Activated CD8-positive, alpha-beta memory T cell treated with anti-CD3 and anti-CD28 coated beads, Interleukin-2, amount 50 U/mL, for 4 hours (primary cell): ENCODE measurements at places on chromosomes 12 and 14.

- DNase-seq, result no peak
Measured at GRCh38 chr12:28988325-28988704, 160.8 kb upstream of the FAR2 start.

- no peak for DNase-seq
Measured at GRCh38 chr12:70831543-70831942, 89.0 kb downstream of the PTPRR start.

- no peak for DNase-seq
Measured at GRCh38 chr12:18797604-18798003, 59.7 kb downstream of the CAPZA3 start.

DNA sequence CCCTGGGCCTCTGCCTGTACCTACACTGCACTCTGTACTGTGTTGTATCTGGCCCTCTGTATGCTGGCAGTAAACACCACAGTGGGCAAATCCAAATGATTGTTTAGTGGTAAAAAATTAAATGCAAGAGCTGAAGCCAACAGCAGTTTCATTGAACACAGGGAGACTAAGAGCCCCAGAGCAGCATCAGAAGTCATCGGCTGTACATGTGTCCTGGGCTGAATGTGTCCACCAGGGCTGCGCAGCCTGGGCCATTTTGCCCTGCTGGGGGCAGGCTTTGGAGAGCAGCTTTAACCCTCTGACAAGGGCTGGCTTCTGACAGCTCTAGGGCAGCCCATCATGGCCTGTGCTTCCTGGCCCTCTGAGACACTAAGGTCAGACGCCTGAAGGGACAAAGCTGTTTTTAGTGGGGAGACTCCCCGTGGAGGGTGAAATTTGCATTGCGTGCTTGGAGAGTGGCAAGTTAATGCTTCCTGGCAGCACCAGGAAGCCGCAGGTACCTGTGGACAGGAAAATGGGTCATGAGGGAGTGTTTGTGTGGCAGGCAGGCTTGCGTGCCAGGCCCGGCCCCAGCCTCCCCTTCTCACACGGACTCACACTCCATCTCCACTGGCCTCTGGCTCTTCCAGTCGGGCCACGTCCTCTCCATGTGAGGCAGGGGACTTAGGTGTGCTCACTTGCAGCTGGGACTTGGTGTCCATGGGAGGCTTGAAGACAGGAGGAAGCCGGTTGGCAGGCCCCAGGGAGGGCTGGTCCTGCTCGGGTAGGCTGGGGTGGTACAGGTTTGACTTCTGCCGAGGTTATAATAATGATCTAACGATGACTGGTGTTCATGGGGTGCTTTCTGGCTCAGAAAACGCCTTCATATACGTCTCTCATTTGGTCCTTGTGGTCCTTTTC, 150.1 kb downstream of the TSPAN9 start:
- DNase-seq, result no peak

GRCh38 chr14:61315313-61315712, 6.1 kb upstream of the PRKCH start:
- DNase-seq, result no peak

DNA sequence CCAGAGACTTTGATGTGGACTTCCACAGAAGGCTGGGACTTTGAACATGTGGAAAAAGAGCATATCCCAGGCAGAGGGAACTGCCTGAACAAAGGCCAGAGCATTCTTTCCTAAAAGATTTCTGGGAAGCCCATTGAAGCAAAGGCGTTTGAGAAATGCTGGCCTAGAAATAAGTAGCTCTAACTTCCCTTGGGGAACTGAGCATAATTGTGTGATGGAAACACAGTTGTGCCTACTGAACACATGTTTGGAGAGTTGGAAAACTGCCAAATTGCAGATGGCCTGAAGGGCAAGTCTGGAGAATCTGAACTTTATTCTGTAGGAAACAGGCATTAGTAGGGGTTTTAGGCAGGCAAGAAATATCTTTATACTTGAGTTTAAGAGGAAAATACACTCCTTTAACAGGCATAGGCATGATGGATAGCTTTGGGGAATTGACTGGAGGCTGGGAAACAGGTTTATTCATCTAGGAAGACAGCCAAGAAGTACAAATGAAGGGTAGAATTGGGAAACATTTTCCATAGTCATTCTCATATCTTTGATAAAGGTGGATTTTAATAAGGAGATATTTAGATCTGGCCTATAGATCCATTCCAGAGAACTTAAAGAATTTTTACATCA, 134.1 kb downstream of the TPH2 start:
- DNase-seq, result no peak

DNA sequence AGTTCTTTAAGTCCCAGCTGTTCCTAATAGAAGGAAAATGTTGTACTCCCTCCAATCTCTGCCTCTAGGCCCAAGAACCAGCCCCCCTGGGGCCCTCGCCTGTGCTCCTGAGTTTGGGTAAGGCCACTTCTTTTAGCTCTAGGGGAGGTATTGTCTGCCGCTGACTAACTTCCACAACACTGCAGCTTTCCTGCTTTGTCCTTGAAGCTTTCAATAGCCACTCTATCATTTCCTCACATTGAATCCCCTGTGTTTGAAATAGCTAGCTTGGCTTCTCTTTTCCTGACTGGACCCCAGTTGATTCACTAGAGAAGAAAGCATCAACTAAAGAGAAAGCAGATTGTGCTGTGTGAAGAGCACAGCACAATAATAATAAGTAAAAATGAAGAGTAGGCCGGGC, 28.8 kb downstream of the KRT80 start:
- no peak for DNase-seq

DNA sequence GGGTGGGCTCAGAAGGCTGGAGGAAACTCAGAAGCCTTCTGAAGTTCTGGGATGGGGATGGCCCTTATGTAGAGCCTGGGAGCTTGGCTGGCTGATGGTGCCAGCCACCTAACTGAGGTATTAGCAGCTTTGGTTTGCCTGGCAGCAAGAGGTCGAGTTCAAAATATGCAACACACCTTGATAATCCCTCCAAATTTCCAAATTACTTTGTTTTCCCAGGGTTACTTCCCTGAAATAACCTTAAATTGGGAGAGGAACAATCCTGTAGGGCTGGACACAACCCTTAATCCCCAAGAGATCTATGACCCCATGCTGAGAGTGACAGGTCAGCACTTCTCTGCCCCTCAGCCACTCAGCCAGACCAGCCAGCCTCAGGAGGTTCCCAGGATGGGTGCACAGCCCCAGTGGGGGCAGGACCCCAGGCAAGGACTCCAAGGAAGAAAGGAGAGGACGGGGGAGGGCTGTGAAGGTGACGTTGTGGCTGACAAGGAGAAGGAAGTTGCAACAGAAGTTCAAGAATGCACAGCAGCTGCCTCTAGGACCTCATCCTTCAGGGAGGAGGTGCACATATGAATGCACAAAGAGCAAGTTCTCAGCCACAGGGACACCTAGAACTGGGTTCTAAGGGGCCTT, 18.6 kb upstream of the KRT77 start:
- DNase-seq, result no peak

GRCh38 chr12:87967871-87968270, 61.3 kb downstream of the C12orf50 start:
- no peak for DNase-seq

- no peak for DNase-seq
Measured at GRCh38 chr14:51609955-51610283, 41.8 kb upstream of the FRMD6 start.

DNA sequence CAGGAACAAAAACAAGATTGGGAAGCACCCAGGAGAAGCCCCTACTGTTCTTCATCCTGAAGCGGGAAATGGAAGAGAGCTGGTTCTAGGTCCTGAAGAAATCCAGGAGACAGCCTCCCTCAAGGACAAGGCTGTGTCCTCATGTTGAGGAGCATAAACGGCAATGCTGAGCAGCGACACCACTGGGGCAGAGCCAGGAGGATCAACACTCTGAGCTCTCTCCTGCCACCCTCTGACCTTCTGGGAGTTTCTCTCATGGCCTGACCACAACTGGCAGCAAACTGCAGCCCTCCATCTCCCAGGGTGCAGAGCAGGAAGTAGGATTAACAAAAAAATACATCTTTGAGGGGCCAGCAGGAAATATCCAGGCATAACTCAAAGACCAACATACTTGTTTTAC, 1292.2 kb upstream of the TMEM132C start:
- no peak for DNase-seq
